GM23338 (cell line): ENCODE measurements at places on chromosomes 16 and 17.

- DNase-seq: no peak
Measured at GRCh38 chr16:61831351-61831917, 204.8 kb downstream of the CDH8 start.

DNA sequence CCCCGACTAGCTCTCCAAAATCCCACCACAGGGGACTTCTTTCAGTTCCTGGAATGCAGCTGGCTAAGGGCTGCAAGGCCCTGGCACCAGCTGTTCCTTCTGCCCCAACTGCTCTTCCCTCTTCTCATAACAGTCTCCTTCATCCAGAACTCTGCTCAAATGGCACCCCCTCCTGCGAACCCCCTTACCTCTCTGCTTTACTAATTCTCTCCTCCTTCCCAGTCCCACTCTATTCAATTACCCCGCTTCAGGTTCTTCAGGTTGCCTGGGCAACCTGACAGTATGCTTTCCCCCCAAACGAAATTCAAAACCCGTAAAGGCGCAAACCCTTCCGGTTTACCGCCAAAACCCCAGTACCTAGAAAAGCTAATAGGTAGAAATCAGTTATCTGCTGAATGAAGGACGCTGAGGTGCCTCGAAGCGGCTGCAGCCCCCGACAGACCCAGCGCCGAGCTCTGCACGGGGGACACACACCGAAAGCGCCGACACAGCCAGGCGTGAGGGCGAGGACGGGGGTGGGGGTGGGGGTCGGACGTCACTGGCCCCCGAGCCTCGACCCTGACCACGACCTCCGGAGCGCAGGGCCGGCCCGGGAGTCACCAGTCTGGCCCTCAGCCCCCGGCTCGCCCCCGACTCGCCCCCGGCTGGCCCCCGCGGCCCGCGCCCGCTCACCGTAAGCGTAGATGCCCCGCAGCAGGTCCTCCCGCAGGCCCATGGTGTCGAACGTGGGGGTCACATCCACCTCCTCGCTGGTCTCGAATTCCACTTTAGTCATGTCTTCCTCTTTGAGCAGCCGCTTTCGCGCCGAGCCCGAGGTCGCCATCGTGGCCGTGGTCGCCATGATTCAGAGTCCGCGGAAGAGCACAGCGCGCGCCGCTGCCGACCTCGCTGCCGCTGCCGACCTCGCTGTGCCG, 550 bp downstream of the EIF4A3 start:
- DNase-seq: peak; percentile 59

DNA sequence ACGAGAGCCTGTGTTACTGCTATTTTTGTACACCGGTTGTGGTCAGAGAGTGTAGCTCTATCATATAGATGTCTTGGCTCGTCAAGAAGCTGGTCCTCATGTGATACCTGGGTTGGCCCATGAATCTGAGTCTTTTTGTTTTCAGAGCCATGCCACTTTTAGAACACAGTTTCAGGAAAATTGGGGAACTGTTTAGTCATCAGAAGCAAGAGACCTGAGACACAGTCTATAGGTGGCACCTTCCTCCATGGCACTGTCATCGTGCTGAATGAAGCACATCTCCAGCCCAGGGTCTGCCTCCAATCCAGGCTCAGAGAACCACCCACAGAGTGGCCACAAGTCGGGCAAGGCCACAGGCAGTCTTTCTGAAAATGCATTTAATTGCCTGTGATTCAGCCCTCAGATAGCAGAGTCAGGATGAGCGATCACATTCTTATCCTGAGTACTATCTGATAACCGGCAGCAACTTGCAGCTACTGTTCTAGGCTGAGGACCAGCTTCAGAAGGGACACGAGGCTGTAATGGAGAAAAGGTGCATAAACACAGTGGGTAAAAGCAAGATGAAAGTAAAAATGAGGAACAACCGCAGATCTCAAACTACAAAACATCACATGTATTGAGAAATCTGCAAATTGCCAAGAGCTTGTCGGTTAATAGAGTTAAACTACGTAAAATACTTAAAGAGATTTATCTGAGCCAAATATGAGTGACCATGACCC, 14.2 kb upstream of the HAPSTR1 start:
- no peak for DNase-seq

DNA sequence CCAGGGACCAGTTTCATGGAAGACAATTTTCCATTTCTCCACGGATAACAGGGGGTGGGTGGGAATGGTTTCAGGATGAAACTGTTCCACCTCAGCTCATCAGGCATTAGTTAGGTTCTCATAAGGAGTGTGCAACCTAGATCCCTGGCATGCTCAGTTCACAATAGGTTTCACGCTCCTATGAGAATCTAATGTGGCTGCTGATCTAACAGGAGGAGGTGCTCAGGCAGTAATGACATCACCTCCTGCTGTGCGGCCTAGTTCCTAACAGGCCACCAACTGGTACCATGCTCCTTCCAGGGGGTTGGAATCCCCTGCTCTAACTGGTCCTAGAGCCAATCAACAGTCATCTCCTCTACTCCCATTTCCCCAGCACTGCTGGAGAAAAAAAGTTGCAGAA, 19.9 kb downstream of the TEX14 start:
- no peak for DNase-seq

DNA sequence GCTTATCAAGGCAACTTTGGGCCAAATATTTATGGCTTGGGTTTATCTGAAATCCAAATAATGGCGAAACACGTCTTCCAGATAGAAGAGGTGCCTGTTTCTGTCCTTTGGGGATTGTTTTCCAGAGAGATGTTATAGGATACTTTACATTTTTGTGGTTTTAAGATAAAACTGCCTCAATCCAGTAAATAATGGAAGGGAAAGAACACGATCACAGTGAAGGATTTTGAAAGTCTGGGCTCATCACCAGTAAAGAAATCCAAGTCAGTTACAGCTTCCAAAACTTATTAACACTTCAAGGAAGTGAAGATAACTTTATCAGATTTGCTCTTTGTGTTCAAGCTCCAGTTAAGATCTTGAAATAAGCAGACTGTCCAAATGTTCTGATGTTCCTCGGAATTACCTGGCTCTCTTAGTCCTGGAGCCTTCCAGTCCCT, 30.1 kb downstream of the DNAH2 start:
- no peak for DNase-seq

- DNase-seq: no peak
Measured at GRCh38 chr17:33511670-33512069, 218.6 kb upstream of the ASIC2 start.

GRCh38 chr17:61457226-61457983, 5.2 kb downstream of the TBX4 start:
- DNase-seq: peak; percentile 71

- no peak for DNase-seq
Measured at GRCh38 chr16:2056077-2056476, 8.3 kb downstream of the TSC2 start.

- no peak for DNase-seq
Measured at GRCh38 chr17:14197057-14197456, 39.6 kb downstream of the CDRT15 start.

GRCh38 chr17:56475116-56475515, 118.4 kb upstream of the NOG start:
- DNase-seq: no peak

DNA sequence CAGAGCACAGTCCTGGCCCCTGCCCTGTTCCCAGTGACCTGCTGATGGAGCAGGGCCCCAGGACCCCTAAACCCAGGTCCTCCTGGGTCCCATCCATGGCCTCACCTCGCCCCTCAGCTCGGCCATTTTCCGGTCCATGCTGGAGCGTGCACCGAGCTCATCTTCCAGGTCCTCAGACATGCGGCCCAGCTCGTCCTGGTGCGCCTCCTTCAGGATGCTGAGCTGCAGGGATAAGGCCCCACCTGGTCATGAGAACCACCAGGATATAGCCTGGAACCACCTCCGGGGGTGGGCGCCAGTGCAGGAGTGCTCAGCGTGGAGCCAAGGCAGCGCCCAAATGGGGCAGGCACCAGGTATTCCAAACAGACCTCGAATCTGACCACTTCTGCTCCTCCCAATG, 17.9 kb downstream of the CCDC102A start:
- peak; percentile 31 for DNase-seq

DNA sequence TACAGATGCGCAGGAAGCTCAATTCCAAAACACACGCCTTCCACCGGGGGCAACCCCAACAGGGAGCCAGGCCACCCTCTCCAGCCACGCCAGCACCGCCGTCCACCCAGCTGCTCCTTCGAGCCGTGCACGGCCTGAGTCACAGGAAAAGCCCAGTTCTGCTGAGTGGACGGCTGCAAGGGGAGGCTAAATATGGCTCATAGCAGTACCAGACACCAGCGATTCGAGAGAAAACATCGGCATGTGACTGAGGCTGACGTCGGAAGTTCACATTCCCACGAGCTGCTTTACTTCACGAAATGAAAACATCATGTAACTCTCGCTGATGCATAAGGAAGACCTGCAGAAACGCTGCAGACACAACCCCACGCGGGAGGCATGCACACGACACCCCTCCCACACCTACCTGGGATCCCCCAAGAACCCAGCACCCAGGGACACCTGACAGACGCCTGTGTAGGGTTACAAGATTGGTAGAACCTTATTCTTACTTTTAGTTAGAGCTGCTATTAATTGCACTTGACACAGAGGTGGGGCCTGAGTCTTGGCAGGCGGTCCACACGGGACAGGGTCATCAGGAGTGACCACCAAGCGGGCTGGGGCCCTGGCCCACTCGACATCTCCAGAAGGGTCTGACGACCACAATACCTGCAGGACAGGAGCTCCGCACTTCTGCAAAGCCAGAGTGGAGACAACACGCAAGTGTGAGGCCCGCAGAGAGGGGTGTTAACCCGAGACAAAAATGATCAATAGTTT, 116.8 kb downstream of the ANKRD11 start:
- DNase-seq: no peak

DNA sequence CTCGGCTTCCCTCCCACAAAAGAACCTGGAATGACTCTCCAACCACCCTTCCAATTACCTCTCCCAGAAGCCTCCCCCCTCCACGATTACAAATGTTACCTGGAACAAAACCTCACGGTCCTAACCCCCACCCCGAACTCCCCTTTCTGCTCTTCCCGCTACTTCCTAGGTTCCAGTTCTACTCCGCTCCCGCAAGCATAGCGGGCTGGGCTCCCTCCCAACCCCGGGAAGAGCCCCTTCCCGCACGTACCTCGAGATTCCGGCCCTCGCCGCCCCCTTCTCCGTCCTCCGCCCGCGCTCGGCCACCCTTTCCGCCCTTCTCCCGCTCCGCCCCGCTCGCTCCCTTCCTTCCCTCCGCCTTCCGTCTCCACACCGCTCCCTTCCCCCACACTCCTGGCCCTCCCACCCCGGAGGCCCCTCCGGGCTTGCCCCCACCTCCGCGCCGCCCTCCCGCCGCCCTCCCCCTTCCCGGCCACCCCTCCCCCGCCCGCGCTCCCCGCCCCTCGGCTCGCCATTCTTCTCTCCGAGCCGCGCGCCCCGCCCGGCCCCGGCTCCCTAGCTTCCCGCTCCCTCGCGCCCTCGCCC, 457 bp downstream of the CHTF8 start:
- peak; percentile 92 for DNase-seq
